ENCODE measurements at places on chromosomes 4 and X.
A peak's percentile ranks its signal among the peaks of the same experiment; 100 is the strongest.

- DNase-seq: no peak
These were observed 14.3 kb upstream of the C4orf50 start for GRCh38 chr4:6032249-6033244.

DNA sequence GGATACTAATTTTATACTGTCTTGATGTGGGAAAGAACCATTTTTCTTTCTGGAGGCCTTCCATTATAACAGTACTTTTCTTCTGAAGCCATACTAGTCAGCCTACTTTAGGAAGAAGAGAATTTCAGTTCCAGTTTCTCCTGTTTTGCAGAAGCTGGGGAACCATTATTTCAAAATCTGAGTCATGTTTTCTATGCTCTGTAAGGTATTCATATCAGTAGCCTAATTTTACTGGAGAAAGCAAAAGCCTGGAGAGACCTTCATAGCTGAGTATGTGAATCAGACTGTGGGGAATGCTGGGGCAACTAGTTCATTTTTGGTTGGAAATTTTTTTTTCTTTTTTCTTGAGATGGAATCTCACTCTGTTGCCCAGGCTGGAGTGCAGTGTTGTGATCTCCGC, 22.4 kb downstream of the AFF1 start:
- DNase-seq: no peak

DNA sequence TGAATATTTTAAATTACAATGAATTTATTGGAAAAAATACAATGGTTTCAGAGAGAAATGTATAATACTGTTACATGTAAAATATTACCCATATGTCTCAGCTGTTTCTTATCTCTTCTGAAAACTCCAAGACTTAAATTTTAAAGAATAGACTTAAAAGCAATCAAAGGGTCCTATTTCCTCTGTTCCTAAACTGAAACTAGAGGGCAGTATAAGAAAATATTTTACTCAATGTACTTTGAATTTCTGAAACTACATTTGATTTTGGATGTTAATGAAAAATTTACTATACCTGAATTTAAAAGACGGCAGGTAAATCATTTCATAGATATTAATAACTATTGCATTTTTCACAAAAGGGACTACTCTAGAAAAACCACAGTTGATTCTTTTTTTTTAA, 200.2 kb downstream of the LRBA start:
- DNase-seq: no peak

DNA sequence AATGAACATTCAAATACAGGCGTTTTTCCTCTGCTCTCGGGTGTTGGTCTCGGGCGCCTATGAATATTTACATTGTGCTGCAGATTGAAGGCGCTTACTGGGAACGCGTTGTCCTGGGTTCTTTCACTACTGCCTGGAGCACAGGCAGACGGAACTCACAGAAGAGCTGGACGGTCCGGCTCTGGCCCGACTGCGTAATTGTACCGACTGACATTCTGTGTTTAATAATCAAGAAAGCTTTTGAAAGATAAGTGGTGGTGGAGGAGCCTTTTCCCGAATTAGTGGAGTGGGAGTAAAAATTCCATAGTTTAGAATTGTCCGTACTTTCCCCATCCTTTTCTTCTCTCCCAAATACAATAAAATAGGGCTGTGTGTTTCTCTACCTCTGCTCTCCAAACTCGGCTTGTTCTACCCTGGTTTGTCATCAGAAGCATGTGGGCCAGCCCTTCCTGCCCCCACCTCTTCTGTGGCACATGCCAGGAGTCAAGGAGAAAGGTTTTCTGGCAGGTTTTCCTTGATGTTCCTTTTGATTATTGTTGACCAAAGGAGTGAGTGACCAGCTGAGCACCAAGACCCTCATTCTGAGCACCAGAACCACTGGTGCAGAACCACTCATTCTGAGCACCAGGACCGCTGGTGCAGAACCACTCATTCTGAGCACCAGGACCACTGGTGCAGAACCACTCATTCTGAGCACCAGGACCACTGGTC, 2.3 kb downstream of the FHDC1 start:
- DNase-seq: no peak

- DNase-seq: no peak
These were observed 201.5 kb downstream of the TBX22 start for GRCh38 chrX:80216086-80216485.

GRCh38 chrX:78708816-78709215, 38.7 kb upstream of the LPAR4 start:
- DNase-seq: no peak

GRCh38 chr4:146638786-146639505, at the start of gene POU4F2:
POU4F2 (plus strand) TSS chr4:146638893; CDS start chr4:146639141, 248 bp downstream.
- DNase-seq: peak; percentile 67

DNA sequence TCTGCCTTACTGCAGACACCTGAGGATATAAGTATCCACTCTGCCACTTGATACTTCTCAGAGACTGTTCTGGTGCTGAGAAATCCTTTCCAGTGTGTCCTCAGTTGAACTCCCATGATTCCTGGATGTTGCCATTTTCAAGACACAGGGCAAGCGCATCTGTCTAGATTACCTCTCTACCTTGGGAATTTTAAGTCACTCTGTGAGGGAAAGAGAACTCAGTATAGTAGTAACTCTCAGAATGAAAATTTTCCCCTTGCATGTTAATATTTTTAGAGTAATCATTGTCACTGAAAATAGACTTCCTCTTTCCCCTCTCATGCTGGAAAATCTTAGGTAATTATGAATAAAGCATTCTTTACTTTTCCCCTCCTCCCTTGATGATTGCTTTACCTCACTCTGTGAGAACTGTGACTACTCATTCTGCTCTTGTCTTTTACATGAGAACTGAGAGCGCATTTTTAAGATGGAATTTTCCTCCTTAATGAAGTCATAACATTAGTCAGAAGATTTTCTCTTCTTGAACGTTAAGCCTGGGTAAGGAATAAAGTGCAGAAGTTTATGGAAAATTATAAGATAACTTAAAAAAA, 45.0 kb downstream of the TET2 start:
- DNase-seq: peak; percentile 93

DNA sequence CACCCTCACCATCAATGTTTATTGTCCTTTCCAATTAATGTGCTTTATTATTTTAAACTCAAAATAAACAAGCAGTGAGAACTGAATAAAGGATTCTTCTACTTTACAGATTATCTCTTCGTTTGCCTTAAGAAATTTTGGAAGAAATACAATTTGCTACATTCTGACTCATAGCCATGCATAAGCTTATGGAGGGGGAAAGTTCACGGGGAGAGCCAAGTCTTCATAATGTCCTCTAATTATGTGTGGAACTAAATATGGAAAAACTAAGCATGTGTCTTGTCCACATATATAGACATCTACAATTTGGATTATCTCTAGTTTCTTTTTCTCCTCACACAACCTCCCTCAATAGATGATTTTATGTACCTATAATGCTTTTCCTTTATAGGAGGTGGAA, 17.5 kb downstream of the CXCL13 start:
- no peak for DNase-seq

DNA sequence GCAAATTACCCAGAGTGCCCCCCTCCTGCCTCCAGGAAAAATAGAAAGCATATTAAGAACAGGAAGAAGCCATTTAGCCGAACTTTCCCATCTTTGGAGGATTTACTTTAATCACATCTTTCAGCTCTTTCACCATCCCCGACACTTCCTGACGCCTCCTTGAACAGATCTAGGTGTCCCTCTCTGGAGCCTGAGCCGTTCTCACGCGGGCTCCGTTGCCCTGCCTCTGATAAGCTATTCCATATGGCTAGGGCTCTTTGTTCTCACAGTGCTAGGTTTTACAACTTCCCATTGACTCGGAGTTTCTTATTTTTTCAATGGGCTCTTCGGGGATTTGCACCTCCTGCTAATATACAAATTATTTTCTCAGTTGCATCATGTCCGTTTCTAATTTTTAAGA, 82.1 kb upstream of the GPC4 start:
- no peak for DNase-seq

DNA sequence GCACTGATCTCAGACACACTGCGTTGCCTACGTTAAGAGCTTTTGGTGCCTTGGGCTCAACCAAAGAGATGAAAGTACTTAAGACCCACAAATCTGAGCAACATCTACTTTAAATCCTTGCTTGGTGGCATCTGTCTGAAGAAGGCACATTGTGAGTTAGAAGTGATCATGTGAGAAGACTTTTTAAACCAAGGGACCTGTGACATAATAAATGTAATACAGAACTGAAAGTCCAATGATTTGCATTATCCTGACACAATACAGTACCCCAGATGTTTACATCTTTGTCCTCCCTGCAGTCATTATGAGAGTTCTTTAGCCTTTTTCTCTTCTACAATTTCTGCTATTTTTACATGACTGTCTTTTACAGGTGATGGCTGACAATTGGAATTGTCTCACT, 96.7 kb upstream of the FTHL17 start:
- DNase-seq: no peak

DNA sequence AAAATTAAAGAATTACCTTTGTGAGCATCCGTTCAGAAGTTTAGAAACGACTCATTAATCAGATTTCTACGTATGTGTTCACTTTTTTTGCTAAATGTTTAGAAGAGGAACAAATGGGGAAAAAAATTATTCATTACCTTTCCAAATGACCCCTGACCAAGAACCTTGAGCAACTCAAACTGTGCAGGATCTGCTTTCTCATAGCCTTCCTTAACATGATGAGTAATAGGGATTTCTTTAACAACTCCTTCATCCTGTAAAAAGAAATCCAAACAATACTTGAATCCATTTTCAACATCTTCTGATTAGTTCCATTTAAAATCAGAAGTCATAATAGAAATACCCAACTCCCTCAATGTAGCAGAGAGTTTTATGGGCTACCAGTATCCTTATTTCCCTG, 32.1 kb downstream of the RPS6KA6 start:
- DNase-seq: no peak

DNA sequence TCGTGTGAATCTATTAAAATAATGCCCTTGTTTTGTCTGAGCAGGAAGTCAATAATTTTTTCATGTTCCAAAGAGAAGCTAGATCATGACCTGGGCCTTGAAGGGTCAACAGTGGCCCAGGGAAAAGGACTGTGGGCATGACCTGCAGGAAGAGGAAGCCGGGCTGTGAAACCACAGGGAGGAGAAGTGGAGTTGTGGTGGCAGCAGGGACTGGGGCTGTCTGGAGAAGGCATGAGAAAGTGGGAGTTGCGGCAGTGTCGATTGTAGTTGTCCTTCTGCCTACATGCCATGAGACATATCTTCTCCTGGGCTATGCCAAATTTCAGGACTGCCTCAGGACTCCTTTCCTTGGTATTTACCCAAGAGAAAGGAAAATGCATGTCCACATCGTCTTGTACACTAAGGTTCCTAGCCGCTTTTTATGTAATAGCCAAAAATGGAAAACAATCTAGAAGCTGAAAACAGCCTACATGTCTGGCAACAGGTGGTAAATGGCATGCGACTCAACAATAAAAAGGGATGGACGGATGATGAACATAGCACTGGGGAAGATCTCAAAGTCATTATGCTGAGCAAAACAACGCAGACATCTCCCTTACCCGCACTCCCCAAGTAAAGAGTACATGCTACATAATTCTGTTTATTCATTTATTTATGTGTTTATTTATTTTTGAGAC, 13.6 kb upstream of the PTTG2 start:
- DNase-seq: no peak

DNA sequence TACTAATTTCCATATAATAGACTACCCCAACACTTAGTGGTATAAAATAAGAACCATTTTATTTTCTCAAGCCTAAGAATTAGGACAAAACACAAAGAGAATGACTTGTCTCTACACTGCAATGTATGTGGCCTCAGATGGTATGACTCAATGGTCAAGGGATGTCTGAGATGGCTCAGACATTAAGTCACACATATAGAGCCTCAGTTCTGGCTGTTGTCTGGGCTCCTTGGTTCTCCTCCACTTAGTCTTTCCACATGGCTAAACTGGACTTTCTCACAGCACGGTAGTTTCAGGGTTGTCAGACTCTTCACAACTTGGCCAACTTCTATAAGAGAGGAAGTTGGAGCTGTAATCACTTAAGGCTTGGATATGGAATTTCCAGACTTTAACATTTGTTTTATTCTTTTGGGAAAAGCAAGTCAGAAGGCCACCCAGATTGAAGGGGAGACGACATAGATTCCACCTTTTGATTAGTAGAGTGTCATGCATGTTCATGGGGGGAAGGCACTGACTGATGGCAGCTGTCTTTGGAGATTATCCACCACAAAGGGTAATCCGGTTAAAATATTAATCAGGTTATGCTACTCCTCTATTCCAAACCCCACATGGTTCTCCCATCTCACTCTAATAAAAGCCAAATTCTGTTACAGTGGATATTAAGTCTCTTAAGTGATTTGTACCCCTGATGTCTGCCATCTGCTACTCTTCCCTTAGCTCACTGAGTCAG, 9.4 kb downstream of the IL15 start:
- DNase-seq: peak; percentile 97

DNA sequence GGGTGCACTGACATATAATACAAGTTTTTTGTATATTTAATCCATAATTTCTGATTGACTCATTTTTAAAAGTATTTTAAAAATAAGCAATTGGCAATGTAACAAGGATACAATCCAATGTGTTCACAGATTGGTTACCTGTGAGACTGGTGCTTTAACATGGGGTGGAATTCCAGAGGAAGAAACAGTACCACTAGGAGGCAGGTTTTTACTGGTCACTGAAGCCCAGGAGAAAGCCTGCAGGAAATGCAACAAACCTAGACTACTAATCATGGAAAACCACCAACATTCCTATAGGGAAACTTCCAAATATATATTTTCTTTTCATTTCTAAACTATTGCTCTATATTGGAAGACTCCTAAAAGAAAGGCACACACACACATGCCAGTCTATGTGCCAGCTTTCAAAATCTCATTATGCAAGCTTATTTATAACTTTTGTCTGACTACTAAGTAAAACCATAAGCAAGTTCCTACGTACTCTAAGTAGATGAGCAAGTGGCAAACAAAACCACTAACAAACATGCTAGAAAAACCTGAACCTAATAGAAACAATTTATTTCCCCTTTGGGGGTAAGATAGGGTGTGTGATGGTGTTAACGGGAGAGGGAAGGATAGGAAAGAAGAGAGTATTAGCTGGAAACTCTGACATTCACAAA, 19.2 kb downstream of the G3BP2 start:
- DNase-seq: peak; percentile 33

GRCh38 chr4:173565281-173565680, 35.3 kb upstream of the HAND2 start:
- no peak for DNase-seq

GRCh38 chrX:64394874-64395567, at the start of gene MTMR8:
MTMR8 (minus strand) TSS chrX:64395452; CDS start chrX:64395363, 89 bp downstream.
- peak; percentile 88 for DNase-seq

- DNase-seq: no peak
These were observed 123.2 kb downstream of the RBM47 start for GRCh38 chr4:40506492-40506891.

- DNase-seq: no peak
These were observed 117.3 kb downstream of the WDFY3 start for GRCh38 chr4:84849051-84849640.

DNA sequence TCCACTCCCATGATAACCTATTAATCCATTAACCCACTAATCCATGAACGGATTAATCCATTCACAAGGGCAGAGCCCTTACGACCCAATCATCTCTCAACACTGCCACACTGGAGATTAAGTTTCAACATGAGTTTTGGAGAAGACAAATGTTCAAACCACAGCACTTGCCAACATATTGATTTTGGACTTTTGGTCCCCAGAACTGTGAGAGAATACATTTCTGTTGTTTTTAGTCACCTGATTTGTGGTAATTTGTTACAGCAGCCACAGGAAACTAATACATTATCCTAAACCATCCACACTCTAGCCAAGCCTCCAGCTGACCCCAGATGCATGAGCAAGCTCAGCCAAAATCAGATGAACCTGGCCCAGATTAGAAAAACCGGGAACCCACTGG, 22.4 kb downstream of the SEC24D start:
- peak; percentile 93 for DNase-seq
